ENCODE measurements at places on chromosomes 1 and 21.
A peak's percentile ranks its signal among the peaks of the same experiment; 100 is the strongest.

- peak; percentile 58 for DNase-seq
Observed at GRCh38 chr1:160219062-160219929, 14.1 kb downstream of the PEA15 start.

- DNase-seq: no peak
Observed at GRCh38 chr1:74399249-74399648, 113.2 kb downstream of the LRRC53 start.

DNA sequence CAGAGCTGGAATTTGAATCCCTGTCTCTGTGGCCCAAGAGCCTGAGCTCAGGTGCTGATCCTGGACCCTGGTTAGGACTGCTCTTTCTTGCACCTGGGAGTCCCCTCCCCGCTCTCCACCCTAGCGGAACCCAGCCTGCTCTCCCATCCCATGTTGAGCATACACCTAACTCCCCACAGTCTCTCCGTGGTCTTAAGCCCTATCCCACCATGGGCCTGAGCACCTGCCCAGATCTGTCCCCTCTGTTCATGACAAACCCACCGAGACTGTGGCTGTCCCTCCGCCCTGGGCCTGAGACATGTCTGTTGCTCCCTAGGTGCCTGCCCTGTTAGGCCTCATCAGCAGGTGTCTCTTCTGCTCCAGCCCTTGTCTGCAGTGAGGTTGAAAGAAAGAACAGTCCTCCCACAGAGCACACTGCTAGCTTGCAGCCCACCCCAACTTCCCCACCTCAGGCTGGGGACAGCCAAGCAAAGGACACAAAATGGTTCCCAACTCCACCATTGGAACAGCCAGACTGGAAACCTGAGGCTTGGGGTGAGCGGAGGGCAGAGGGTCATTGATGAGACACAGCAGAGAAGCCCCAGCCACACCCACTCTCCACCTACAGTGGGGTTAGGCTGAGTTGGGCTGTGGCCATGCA lies 118.5 kb downstream of the MATN1 start:
- no peak for DNase-seq

DNA sequence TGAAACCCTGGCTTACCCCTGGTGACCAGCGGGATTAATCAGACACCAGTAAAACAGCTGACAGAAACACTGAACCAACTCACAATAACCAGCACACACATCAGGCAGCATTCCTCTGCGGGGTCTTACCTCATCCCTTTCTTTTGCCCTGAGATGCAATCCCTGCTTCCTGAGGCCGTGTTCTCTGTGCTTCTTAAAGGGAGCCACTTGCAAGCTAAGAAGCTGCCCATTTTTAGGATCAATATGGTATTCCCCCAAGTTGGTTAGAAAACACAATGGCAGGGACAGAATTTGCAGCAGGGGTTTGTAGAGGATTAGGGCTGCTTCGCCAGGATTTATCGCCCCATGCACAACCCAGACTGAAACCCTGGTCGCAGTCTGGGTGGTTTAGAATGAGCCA lies 74.7 kb upstream of the OLIG2 start:
- no peak for DNase-seq

Measured in MG63 (cell line).